Pulmonary artery endothelial cell (primary cell): ENCODE measurements at places on chromosomes 7 and 10. TPM values are rescaled to one million over a fixed set of nuclear protein-coding genes. Genes with fewer than 3 reads are reported as not detected.
A peak's percentile ranks its signal among the peaks of the same experiment; 100 is the strongest.

COL28A1 gene
- total RNA-seq: not detected in 2 replicates

- DNase-seq: no peak
Observed at GRCh38 chr7:156175003-156175402, 362.7 kb upstream of the SHH start.

GRCh38 chr7:121103579-121103978 is 115.1 kb downstream of the CPED1 start:
- no peak for DNase-seq

- no peak for DNase-seq
Observed at GRCh38 chr10:99266383-99266782, 30.7 kb upstream of the HPSE2 start.

GRCh38 chr10:92291921-92292845 is 1.2 kb downstream of the MARCHF5 start:
- DNase-seq: peak; percentile 17

- no peak for DNase-seq
Observed at GRCh38 chr7:130400120-130400572, 19.9 kb downstream of the CPA1 start.

DNA sequence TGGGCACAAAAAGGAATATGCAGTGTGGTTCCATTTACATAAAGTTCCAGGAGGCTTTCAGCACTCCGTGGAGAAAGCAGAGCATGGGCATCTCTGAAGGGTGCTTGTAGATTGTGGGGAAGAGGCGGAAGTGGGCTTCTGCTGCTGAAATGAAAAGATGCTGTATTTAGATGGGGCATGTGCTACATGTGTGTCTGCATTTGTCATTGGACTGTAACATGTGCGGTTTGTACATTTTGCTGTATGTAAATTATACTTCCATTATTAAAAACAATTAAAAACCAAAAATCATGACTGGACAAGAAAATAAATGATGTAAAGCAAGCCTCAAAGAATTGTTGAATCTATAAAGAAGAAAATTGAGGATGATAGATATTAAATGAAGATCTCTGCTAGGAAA is 334.0 kb downstream of the WDR37 start:
- no peak for DNase-seq

DNA sequence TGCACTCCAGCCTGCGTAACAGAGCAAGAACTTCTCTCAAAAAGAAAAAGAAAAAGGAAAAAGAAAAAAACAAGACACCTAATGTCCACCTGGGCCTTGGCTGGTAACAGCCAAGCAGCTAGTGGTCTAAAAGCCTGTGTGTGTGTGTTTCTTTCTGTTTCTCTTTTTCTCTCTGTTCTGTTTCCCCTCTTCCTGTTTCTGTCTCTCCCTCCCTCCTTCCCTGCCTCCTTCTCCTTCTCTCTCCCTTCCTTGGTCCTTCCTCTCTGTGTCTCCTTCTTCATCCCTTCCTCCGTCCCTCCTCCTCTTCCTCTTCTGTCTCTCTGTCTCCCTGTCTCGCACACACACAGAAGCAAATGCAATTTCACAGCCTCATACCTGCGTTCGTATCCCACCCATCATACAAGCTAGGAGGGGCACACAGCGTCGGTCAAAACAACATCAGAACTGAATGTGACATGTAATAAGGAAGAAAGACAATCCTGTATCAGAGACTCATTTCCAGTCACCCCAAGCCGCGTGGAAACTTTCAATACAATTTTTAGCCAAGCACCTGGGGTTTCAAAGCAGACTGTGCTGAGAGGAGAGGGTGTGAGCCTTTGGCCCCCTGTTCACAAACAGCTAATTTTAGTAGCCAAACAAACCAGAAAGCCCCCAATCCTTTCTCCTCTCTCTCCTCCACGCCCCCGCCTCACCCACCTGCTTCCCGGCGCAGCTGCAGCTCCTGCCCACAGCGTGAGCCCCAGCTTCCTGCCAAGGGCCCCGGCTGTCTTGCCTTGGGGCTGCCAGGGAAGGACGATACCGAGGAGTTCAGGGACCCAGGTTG is 50.2 kb upstream of the GNA12 start:
- DNase-seq: no peak

RNLS gene
- 2.2 and 7.1 TPM in 2 replicates for total RNA-seq

GRCh38 chr7:157656195-157656769 is 319.5 kb downstream of the DNAJB6 start:
- no peak for DNase-seq
